ENCODE measurements at places on chromosomes 7 and 10.

DNA sequence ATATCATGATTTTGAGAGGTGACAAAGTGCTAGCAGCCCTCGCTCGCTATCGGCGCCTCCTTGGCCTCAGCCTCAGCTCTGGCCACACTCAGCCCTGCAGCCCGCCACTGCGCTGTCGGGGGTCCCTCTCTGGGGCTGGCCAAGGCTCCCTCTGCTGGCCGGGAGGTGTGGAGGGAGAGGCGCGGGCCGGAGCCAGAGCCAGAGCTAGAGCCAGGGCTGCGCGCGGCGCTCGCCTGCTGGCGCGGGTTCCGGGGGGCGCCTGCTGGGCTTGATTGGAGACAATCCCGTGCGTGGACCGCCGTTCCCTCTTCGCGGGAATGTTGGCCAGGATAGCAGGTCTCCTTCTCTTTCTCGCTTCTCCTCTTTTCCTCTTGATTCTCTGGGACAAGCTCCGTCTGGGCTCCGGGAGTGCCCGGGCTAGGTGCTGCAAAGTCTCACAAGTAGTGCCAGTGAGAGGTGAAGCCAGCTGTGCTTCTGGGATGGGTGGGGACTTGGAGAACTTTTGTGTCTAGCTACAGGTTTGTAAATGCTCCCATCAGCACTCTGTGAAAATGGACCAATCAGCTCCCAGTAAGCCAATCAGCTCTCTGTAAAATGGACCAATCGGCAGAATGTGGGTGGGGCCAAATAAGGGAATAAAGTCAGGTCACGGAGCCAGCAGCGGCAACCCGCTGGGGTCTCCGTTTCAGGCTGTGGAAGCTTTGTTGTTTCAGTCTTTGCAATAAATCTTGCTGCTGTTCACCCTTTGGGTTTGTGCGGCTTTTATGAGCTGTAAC, 43.4 kb upstream of the ELMO1 start:
- DNase-seq: no peak

GRCh38 chr7:7208520-7208919, 26.2 kb downstream of the C1GALT1 start:
- no peak for DNase-seq

GRCh38 chr10:80281292-80281691, 8.2 kb downstream of the MAT1A start:
- no peak for DNase-seq

DNA sequence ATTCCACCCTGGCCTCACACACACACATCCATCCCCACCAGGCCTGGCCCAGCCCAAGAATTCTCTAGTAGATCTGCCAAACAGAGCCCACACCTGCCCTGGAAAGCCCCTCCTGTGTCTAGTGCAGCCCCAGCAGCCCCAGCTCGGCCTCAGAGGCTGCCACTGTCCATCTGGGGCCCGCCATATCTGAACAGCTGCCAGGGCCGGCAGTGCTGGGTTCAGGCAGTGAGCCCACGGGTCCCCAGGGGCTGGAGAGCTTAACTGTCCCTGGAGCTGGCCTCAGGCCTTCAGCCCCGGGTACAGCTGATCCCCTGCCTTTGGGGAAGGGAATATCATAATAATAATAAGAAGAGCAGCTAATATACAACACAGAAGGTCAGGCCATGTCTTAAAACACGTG, 574 bp downstream of the MYL10 start:
- DNase-seq: no peak
